ENCODE measurements at places on chromosomes 4 and X.

- DNase-seq, result no peak
Measured at GRCh38 chr4:150852216-150852615, 162.9 kb downstream of the LRBA start.

GRCh38 chr4:107896158-107896645, 35.1 kb upstream of the CYP2U1 start:
- DNase-seq, result no peak

- no peak for DNase-seq
Measured at GRCh38 chr4:167642250-167642649, 408.0 kb upstream of the SPOCK3 start.

DNA sequence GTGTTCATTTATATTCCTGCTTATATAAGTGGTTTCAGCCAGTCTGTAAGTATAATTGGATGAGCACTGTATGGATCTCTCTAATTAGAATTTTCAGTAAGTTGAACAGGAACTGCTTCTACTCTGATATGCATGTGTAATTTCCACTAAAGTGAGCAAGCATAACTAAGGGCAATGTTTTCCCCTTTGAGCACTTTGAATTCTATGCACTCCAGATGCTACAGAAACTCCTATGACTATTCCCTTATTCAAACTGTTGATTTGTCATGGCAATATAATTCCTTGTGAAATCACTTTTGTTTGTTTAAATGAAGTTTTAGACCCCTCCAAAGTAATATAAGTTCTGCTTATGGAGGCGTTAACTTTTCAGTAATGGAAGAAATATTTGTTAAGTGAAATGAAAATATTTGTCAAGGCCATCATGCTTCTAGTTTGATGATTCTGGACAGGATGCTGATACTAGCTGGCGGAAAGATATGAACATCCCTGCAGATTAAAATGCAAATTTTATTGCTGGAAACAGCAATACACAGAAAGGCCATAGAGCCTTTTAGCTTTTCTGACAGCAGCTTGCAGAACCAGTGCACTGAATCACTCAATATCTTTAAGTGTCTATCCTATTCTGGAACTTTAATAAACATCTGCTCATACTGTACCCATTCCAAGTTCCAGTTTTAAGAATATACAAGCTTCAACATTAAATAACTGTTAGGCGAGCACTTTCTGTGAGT, 1460.8 kb downstream of the RAPGEF2 start:
- DNase-seq, result no peak

DNA sequence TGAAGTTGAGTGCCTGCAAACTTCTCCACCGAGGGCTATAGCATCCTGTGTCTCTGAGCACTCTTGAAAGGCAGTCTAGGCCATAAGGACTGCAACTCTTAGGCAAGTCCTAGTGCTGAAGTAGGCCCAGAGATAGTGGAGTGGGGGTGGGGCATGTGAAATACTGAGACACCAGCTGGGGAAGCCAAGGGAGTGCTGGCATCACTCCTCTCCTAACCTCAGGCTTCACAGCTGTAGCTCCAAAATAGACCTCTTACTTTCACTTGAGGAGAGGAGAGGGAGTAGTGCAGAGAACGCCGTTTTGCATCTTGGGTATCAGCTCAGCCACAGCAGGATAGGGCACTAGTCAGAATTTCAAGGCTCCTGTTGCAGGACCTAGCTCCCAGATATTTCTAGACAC, 56.2 kb upstream of the CYSLTR1 start:
- no peak for DNase-seq

- no peak for DNase-seq
Measured at GRCh38 chrX:2263203-2263602, 237.6 kb downstream of the DHRSX start.

DNA sequence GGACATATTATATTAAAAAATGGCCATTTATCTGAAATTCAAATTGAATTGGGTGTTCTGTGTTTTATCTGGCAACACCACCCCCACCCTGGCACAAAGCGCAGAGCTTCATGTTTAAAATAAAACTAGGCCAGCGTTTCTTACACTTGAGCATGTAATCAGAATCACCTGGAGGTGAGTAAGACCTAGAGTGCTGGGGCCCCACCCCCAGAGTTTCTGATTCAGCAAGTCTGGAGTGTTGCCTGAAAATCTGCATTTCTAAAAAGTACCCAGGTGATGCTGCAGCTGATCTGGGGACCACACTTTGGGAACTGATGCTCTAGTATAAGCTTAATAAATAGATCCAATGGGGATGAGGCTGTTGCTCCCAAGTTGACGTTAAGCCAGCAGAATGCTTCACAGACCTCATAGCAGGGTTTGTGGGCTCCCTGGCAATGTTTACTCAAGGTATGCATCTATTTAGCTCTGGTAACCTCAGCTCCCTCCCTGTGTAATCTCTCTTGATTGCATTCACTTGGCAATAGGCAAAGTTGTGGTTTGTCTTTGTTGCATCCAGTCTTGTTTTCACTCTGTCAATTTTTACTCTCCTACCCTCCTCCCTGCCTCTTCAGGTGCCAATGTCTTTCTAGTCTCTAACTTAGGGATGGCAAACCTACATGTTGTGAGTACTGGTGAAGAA, 99.8 kb upstream of the TEX13D start:
- no peak for DNase-seq

GRCh38 chrX:123878252-123878721, 18.4 kb downstream of the XIAP start:
- no peak for DNase-seq

DNA sequence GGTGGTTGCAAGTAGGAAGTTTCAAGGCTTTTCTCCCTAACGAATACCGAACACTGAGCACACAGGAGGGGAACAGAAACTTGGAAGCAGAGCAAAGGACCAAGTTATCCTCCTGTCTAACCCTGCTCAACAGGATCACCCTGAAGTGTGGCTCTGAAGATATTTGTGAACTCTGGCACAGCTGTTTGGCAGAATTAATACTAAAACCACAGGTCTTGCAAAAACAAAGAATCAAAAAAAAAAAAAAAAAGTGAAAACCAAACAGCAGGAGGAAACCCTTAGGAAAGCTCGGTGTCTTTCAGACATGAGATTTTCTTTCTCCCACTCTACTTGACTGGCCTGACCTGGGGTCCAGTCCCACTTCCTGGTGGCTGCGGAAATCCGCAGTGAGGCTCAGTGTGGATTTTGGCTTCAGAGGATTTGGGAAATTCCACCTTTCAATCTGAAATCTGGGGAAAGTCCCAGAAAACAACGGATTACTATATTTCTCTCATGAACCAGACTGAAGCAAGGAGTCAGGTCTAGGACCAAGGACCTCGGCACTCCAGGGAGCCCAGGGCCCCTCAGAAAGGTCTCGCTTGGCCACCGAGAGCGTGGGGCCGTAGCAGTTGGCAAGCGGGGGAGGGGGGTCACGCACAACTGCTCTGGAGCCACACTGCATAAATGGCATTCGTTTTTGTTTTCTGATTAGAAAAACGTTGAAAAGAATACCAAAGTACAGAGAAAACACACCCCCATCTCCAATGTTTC, 867 bp downstream of the TIFA start:
- DNase-seq, result no peak

DNA sequence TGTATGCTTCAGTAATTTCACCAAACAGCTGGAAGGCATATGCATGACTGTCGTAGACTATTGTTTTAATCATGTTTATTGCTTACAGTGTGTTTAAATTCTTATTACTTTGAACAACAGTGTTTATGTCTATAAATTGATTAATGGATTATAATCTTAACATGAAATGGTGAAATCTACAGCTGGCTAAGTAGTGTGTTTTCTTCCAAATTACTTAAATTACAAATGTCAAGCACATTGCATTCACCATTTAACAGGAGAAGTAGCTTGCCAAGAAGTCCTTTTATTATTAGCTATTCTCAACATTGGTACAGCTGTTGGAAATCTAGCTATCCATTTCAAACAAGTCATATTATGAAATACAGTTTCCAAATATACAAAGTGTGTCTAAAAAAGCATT, 849.3 kb upstream of the PCDH10 start:
- no peak for DNase-seq

DNA sequence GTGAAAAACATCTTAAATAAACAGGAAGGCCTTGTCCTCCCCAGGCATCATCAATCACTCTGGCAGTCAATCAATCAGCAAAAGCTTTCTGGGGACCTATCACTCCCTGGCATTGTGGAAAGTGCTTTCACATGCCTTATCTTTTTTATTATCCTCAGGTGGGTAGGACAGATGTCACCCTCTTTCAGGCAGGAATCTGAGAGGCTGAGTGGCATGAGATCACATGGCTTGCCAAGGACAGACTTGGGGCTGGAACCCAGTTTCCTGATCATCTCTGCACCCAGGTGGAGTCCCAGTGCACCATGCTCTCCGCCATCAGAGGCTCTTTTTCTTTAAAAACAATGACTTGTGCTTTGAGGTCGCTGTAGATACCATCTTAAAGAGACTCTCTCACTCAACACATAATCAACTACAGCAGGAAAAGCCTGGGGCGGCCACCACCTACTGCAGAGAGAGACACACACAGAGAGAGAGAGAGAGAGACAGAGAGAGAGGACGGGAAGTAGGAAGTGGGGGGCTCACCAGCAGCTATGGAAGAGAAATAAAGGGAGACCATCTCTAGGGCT, 282.7 kb downstream of the PTTG2 start:
- no peak for DNase-seq

- DNase-seq, result no peak
Measured at GRCh38 chr4:80619070-80619674, 283.6 kb downstream of the CFAP299 start.

DNA sequence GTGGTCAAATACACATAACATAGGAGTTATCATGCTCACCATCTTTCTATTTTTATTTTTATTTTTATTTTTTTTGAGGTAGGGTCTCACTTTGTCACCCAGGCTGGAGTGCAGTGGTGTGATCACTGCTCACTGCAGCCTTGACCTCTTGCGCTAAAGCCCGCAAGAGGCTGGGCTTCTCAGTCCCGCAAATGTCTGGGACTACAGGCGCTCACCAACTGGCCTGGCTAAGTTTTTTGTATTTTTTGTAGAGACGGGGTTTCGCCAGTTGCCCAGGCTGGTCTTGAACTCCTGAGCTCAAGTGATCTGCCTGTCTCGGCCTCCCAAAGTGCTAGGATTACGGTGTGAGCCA, 295 bp upstream of the TLR10 start:
- DNase-seq, result no peak

DNA sequence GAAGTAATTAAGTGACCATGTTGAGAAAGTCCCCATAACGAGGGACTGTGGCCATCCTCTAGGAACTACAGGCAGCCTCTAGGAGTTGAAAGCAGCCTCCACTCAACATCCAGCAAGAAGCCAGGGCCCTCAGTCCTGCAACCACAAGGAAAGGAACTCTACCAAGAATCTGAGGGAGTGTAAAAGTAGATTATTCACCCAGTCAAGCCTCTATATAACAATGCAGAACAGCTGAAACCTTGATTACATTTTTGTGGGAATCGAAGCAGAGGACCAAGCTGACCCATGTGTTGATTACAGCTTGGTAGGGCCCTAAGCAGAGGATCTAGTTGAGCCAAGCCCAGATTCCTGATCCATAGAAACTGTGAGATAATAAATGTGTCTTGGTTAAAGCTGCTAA, 17.1 kb downstream of the RPS6KA6 start:
- DNase-seq, result no peak

- no peak for DNase-seq
Measured at GRCh38 chr4:102878901-102879300, 10.1 kb downstream of the CISD2 start.

GRCh38 chr4:165478260-165478659, 99.5 kb downstream of the CPE start:
- DNase-seq, result no peak

GRCh38 chr4:129254126-129254525, 158.2 kb downstream of the C4orf33 start:
- no peak for DNase-seq

- DNase-seq, result no peak
Measured at GRCh38 chr4:72899214-72899613, 170.3 kb downstream of the COX18 start.

DNA sequence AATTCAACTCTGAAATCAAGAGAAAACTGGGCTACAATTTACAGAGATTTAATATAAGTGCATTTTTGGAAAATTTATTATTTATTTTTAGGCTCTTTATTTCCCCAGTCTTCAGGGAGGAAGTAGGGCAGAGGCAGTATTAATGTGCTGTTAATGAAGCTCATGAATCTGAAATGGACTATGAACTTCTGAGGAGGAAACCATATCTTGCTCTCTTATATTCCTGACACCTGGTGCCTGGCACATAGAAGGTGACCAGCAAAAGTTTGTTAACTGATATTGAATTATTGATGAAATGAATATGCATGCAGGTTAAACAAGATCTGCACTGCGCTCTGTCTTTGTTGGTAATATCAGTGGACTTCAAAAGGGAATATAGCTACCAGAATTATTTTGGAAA, 55.1 kb downstream of the UGT8 start:
- DNase-seq, result no peak

DNA sequence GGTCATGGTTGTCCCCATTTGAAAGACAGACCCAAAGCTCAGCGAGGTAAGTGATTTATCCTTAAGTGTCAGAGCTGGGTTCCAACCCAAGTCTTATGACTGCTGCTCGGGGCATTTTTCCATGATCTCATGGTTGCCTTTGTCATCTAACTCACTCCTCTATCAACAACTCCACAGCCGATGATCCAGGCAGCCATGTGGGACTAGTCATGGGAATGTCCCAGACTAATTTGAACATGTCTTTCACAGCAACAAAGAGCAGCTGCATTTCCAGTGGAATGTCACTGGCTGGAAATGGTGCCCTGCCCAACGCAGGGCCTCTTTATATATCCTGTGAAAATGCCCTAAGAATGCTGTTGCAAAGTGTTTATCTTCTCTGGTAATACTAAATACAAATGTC, 284.8 kb upstream of the PPARGC1A start:
- no peak for DNase-seq

DNA sequence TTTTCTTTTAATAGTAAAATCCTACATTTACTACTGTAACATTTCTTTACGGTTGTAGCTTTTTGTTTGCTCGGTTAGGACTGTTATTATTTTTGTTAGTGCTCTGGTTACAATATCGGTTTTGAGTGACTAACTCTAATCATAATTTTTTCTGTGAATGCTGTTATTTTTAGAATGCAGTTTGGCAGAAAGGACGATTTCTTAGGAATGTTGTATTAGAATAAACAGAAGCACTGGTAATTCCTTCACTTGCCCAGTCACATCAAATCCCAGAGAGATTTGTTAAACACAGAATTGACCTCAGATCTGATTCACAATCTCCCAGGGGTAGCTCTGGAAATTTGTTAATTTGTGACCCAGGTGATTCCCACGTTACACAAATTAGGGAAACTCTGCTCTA, 21.7 kb downstream of the DDIT4L start:
- DNase-seq, result no peak

GRCh38 chrX:138711399-138712347, at the start of gene FGF13:
FGF13 (minus strand) TSS chrX:138711717; CDS start chrX:138711003, 714 bp downstream.
- DNase-seq, result no peak

DNA sequence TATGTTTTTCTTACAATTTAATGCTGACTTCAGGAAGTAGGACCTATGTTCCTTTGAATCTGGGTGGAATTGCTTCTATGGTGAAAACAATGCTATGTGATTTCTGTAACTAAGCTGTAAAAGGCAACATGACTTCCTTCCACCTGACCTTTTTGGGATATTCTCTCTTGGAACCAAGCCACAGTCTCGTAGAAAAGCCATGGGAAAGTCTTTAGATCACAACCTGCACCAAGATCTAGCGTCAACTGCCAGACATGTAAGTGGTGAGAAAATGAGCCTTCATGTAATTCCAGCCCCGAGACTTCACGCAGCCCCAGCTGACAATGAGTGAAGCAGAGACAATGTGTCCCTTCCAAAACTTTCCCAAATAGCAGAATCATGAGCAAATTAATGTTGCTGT, 297.0 kb upstream of the DCAF8L1 start:
- no peak for DNase-seq
